RWPE2 (cell line): ENCODE measurements at places on chromosomes 1 and 21.

GRCh38 chr1:156006666-156007376 lies 13.9 kb downstream of the SSR2 start:
- DNase-seq, result no peak

- no peak for DNase-seq
Measured at GRCh38 chr1:66380452-66381212, 153.3 kb upstream of the SGIP1 start.

DNA sequence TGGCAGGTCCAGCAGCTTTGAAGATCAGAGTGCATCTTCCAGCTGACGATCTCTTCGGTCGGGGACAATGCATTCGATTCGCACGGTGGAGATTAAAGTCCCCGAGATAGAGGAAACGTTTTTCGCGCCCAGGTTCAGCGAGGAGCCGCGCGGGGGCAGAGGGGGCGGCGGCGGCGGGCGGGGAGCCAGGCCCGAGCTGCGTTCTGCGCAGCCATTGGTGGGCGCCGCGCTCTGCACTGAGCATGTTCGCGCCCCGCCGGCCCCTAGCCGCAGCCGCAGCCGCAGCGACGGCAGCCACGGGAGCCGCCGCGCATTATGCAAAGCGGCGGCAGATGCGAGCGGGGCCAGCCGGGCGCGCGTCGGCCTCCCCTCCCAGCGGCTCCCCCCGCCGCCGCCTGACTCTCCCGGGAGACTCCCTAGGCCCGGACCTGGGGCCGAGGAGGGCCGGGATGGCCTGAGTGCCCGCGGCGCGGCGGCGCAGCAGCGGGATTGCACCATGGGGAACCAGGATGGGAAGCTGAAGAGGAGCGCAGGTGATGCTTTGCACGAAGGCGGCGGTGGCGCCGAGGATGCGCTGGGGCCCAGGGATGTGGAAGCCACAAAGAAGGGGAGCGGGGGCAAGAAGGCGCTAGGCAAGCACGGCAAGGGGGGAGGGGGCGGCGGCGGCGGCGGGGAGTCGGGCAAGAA lies at the start of gene FMN2:
Gene FMN2 (plus strand): TSS at position 270 of the 687 bp plus-strand sequence. CDS start 227 bp downstream, at position 497.
- peak; percentile 28 for DNase-seq

- no peak for DNase-seq
Measured at GRCh38 chr1:229752679-229753078, 126.6 kb downstream of the URB2 start.

GRCh38 chr21:24897883-24898282 lies 709.4 kb downstream of the MRPL39 start:
- DNase-seq, result no peak

GRCh38 chr1:31687601-31688000 lies 16.2 kb downstream of the COL16A1 start:
- no peak for DNase-seq

DNA sequence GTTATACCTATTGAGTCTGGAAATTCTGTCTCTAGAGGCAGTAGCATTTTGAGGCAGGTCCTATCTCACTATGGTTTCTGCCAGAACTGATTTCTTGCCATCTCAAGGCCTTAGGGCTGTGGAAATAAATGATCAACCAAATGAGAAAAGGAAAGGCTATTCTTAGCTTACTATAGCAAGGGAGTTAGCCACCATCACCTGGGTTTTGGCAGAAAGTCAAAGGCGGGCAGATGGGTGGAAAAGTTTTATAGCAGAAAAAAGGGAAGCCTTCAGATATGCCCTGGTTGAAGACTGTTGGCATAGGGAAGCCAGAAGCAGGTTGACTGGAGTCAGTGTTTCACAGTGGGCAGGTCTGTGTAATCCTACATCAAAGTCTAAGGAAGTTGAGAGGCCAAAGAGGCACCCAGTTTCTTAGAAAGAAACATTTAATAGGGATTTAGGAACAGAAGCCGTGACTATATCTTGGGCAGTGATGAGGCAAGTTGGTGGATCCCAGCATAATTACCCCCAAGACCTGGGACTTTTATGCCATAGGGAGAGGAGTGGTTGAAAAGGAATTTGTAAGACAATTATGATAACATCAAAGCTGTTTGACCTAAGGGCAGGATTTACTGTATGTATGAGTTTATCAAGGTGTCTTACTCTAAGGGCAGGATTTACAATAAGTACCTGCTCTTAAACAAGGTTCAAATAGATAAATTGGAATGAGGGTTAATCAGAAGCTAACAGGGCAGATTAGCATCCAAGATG lies 29.7 kb downstream of the CTH start:
- DNase-seq, result no peak

DNA sequence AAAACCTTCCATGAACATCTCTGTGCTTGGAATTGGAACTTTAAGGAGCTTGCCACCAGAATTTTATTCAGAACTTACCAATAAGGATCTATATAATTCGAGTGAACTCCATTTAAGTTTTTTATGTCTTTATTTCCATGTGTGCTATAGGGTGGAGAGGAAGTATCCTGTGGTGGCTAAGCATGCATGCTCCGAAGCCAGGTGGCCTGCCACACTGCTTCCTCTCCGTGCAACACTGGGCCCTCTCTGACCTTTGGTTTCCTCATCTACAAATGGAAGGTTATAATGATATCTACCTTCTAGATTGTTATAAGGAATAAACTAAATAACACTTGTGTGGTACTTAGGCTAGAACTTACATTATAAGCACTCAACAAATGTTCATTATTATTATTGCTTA lies 382.1 kb downstream of the PTPRC start:
- DNase-seq, result no peak

- DNase-seq, result peak; percentile 69
Measured at GRCh38 chr1:89516055-89516454, 8.6 kb upstream of the LRRC8B start.

DNA sequence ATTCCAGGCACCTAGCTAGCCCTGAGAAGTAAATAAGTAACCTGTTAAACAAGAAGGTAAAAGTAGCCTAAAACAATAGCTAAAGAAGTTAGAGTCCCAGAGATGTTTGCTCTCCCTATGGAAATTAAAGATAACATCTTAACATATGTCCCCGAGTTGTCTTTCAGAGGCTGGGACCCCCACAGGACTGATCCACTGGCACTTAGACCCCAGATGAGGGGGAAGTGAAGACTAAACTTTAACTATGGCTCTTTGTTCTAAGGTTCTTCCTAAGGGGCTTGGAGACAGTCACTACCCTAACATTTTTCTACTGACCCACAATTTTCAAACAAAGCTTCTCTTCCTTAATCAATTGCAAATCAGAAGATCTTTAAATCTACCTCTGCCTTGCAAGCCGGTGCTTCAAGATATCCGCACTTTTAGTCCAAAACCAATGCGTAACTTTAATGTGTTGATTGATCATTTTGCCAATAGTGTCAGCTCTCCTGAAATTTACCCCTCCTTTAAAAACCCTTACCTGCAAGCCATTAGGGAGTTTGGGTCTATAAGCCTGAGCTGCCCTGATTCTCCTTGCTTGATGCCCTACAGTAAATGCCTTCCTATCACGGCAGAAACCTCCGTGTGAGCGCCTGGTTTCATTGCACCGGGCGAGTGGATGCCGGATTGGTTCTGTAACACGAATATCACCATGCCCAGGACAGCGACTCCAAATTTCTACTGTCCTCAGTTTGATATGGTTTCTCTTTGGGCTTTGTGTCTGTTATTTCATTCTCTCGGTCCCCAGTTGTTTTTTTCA lies 404.4 kb downstream of the SIPA1L2 start:
- no peak for DNase-seq

DNA sequence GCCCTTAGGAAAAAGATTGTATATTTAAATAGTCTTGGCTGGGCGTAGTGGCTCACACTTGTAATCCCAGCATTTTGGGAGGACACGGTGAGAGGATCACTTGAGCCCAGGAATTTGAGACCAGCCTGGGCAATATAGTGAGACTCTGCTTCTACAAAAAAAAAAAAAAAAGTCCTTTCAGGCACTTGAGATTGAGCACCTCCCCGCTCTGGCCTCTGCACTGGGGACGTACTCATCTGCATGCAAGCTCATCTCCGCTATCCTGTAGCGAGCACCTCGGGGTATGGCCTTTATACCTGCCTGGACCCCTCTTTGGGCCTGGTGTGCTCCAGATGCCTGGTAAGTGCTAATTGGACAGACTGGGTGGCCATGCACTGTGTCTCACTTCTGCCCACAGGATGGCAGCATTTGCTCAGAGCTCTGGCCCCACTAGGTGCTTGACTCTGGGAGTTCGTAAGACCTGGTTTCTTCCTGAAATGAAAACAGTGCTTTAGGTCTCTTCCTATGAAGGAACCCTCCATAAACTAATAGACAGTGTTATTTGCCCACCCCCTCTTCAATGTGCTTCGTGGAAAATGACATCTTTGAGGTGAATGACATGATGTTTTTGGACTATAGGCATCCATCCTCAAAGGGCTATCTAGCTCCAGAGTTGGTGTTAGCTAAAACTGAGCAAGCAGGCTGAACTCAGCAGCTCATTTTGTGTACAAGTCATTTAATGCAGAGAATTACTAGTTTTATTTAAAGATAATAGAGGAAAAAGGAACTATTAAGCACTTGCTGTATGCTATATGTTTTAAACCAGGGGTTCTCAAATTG lies 61.7 kb upstream of the ADAR start:
- DNase-seq, result no peak

GRCh38 chr21:16587141-16587581 lies 857.4 kb downstream of the USP25 start:
- peak; percentile 67 for DNase-seq

DNA sequence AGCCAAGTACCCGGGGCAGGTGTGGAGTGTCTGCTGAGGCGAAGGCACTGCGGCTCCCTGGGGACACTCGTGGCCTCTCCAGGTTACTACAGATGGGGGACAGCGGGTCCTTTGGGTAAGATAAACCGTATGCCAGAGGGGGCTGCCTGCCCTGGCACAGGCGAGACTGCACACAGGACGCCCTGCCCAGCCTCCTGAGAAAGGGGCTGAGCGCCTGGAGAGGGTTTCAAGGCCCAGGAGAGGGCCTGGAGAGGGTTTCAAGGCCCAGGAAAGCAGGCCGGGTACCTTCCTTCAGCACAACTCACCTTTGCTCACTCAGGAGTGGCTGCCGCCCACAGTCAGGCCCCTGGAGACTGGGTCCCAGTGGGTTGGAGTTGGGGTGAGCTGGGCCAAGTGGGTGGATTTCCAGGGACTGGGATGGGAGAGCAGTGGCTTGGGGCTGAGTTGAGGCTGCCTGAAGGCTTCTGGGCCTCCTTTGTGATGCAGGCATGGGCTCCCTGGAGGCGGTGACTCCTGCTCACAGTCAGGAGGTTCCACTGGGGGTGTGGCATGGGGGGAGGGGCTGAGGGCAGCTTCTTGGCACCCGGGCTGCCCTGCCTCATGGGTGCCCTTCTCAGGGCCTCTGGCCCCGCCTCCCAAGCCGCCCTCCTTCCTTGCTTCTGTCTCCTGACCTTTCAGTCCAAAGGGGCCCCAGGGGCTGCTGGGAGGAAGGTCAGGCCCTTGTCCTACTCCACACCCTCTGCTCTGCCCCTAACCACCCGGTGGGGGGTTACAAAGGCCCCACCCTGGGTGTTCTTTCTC lies at the start of gene MMEL1:
Gene MMEL1 (minus strand): TSS at position 456 of the 801 bp plus-strand sequence. CDS start 3,532 bp downstream, outside the sequence.
- DNase-seq, result peak; percentile 51

DNA sequence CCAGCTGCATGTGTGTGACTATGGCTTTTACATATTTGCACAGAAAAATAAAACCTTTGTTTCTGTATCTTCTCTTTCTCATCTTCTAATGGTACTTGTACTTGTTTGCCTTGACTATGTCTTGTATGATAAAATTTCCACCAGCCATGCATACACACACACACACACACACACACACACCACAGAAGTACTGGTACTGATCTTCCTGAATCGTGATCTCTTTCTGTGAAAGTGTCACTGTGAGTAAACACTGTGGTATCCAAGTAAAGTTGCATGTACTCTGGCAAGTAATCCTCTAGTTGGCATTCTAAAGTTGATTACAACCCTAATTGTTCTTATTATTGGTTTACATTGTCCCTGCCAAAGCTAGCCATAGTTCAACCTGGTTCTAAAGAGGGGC lies 176.7 kb downstream of the CRB1 start:
- no peak for DNase-seq

GRCh38 chr1:89994231-89994804 lies 592 bp upstream of the ZNF326 start:
- no peak for DNase-seq

- no peak for DNase-seq
Measured at GRCh38 chr1:180217006-180217405, 13.1 kb upstream of the LHX4 start.

DNA sequence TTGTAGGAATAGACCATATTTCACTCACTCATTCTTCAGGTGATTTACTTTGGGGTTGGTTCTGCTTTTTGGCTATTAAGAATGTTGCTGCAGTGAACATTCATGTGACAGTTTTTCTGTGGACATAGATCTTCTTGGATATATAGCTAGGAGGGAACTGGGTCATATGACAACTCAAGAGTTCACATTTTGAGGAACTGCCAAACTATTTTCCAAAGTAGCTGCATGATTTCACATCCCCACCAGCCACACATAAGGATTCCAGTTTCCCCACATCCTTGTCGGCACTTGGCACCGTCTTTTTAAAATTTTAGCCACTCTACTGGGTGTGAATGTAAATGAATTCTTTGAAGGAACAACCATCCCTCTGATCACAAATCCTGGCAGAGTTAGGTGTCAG lies 126.0 kb downstream of the PRDM2 start:
- no peak for DNase-seq

- no peak for DNase-seq
Measured at GRCh38 chr1:19423130-19423529, 62.2 kb downstream of the CAPZB start.

GRCh38 chr1:228955691-228956090 lies 220.4 kb downstream of the RHOU start:
- DNase-seq, result no peak

DNA sequence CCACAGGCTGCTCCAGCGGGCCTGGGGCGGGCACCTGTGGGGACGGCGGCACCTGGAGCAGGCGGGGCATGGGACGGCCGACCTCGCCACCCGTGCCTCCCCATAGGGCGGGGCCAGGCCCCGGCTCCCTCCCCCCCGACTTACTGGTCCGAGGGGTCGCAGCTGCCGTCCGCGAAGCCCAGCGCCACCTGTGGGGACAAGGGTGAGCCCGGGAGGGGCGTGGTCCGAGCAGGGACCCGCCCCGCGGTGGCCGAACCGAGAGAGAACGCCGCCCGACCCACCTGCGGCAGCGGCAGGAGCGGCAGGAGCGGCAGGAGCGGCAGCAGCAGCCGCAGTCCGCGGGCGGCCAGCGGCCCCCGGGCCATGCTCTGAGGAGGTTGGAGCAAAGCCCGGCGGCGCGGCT lies at the start of gene TMEM52:
Gene TMEM52 (minus strand): TSS at position 379 of the 403 bp plus-strand sequence. CDS start 14 bp downstream, at position 365.
- DNase-seq, result no peak

- DNase-seq, result no peak
Measured at GRCh38 chr21:14744368-14744767, 198.3 kb upstream of the SAMSN1 start.

DNA sequence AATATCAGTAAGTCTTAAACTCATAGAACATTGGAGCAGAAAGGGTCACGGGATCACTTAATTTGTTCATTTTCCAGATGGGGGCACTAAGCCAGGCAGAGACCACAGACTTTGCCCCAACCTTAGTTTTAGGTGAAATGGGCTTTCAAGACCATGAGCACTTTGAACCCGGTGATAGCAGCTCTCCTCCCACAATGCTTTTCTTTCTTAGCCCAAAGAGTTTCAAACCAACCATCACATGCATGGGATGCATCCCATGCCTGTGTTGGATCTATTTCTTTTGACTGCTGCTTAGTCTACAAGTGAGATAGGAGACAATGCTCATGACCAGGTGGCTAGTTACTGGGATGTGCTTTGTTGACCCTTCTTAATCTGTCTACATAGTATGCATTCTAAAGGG lies 240.6 kb downstream of the NUF2 start:
- no peak for DNase-seq

- no peak for DNase-seq
Measured at GRCh38 chr1:181181792-181182585, 93.5 kb downstream of the IER5 start.
